ENCODE measurements at places on chromosomes 3 and 15.

GRCh38 chr15:35043373-35044095 is 41.6 kb downstream of the NANOGP8 start:
- no peak for DNase-seq

DNA sequence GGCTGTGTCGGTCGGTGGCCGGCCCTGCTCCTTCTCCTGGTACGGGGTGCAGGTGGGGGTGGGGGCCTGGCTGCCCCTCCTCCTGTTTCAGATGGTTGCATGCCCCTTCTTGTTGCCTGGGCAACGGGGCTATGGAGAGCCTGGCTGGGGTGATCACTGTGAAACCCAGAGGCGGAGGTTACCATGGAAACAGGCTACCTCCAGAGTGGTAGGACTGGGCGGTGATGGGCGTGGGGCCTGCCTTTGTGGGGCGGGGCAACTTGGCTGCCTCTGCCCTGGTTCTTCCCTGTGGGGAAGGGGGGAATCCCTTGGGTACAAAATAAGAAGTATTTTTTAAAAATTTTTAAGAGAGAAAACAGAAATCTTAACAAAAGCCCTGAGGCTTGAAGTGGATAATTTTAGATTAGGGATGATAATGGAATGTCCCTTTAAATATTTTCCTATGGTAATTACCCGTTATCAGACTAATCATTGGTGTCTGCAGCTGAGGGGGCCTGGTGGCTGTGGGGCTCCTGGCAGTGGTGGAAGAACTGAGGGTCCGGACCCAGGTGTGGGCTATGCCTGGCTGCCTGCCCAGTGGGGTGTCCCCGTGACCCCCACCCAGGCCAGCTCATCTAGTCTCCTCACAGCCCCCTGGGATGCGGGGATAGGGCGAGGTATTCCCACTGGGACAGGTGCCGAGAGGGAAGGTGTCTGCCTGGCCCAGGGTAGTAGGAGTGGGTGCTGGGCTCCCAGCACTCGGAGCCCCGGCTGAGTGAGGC is 32.5 kb downstream of the PLXNA1 start:
- DNase-seq = no peak

DNA sequence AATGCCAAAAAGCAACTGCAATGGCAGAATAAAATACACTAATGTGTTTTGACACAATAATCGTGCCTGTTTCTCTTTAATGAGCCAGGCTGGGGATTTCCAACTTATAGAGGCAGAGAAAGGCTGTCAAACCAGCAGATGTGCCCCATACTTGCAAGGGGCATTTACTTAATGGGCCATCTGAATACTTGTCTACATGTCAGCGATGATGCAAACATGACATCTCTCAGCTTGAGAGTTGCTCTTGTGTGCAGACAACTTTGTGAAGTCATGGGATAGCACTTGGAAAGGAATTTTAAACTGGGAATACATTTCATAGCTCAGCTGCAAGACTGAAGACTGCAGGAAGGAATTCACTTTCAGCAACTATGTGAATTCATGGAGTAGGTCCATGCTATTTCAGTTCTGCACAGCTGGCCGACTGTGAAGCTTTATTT is 127.4 kb upstream of the ADAMTS9 start:
- DNase-seq = no peak

DNA sequence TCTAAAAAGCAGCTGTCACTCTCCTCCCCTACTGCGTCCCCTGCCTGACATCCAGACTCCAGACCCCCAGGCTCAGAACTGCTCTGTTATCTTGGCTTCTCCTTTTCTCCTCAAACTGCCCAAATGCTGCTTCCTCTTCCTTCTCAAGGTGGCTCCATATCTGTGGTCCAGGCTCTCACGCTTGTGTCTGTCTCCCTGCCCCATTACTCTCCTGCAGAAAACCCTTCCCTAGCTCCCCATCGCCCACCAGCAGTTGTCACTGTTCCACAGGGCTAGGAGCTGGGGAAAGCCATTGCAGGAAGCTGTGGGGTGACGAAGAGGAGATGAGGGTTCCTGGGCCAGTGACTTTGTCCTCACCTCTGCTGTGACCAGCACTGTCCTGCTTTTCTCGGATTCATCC is 30.7 kb upstream of the CGNL1 start:
- no peak for DNase-seq

- DNase-seq = no peak
These were observed 400.2 kb downstream of the CNTN3 start for GRCh38 chr3:74214286-74214685.

- peak; percentile 33 for DNase-seq
These were observed 232.9 kb upstream of the CTDSPL start for GRCh38 chr3:37628711-37629301.
